ENCODE measurements at places on chromosomes 7 and 10. TPM values are rescaled to one million over a fixed set of nuclear protein-coding genes. Genes with fewer than 3 reads are reported as not detected.

Gene IDI2
- not detected for polyA plus RNA-seq

Gene FGFBP3
- polyA plus RNA-seq, result 0.81 TPM

DNA sequence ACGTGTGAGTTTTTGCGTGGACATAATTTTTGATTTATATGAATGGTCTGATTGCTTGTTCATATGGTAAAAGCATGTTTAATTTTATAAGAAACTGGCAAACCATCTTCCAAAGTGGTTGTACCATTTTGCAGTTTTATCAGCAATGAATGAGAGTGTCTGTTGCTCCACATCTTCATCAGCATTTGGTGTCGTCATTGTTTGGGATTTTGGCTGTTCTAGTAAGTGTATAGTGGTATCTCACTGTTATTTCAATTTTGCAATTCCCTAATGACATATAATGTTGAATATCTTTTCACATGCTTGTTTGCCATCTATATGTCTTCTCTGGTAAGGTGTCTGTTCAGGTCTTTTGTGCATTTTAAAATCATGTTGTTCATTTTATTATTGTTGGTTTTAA is 13.2 kb upstream of the PLCE1 start:
- no peaks in the 10 kb centered on the region for H3K27me3 ChIP-seq
- no peaks in the 10 kb centered on the region for H3K4me1 ChIP-seq
- no peak overlapping the region for H3K4me3 ChIP-seq
- no peak overlapping the region for H3K27ac ChIP-seq

DNA sequence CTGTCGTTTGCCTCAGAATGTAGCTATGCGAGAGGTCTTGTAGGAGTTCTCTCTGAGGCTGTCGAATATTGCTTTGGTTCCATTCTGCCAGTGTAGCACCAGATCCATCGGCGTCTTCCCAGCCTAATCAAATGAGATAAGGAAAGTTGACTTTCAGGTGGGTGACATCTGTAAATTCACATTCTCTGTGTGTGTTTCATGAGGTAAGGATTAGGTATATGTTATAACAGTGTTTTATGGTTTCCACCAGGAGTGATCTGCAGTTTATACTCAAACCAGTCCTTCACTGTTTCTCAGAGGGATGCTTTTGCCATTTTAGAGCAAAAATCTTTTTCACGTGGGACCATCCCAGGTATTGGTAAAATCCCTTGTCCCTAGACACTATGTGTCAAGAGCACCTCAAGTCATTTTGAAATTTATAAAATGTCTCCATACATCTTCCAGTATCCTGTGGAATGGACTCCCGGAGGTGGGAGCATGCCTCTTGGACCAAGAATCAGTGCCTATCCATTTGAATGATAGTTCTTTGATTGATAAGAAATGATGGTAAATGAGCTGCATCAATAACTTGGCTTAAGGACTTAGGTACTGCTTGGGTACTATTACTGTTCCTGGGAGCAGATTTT is 7.9 kb downstream of the ANKRD1 start:
- no peaks in the 10 kb centered on the region for H3K27me3 ChIP-seq
- peaks cover 7% of the 10 kb centered on the region for H3K4me1 ChIP-seq
- no peak overlapping the region for H3K4me3 ChIP-seq

DNA sequence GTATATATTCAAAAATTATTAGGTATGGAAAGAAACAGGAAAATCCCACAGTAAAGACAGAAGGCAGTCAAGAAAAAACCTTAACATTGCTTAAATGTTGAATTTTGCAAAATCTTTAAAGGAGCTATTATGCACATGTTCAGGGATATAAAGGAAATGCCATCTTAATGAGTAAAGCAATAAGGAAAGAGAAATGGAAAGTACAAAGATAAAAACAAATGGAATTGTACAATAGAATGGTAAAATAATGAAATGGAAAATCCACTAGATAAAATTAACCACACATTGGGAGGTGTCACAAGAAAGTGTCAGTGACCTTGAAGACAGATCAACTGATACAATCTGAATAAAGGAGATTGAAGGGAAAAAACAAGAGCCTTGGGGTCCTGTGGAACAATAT is 82.0 kb downstream of the KIF20B start:
- H3K36me3 ChIP-seq, result 0 out of 2 replicates have a peak, but pooled peaks cover 4% of the 10 kb centered on the region
- H3K4me1 ChIP-seq, result no peaks in the 10 kb centered on the region
- no peak overlapping the region for H3K27ac ChIP-seq
- DNase-seq, result no peak

DNA sequence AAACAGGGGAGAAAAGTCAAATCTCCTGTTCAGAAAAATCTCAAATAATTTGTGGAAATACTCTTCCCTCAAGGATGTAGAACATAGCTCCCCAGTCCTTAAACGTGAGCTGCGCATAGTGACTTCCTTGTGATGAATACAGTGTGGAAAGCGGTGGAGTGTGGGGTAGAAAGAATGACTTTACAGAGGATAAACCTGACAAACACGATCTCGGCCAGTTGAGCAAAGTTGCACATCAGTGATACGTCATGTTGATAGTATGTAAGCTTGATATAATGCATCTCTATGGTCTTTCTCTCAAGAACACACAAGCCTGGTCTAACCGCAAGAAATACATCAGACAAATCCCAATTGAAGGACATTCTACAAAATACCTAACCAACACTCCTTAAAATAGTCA is 32.0 kb upstream of the ZCCHC24 start:
- no peaks in the 10 kb centered on the region for H3K36me3 ChIP-seq
- H3K27ac ChIP-seq, result no peak overlapping the region
- peaks cover 2% of the 10 kb centered on the region for H3K4me1 ChIP-seq
- H3K4me3 ChIP-seq, result no peak overlapping the region
- DNase-seq, result no peak

DNA sequence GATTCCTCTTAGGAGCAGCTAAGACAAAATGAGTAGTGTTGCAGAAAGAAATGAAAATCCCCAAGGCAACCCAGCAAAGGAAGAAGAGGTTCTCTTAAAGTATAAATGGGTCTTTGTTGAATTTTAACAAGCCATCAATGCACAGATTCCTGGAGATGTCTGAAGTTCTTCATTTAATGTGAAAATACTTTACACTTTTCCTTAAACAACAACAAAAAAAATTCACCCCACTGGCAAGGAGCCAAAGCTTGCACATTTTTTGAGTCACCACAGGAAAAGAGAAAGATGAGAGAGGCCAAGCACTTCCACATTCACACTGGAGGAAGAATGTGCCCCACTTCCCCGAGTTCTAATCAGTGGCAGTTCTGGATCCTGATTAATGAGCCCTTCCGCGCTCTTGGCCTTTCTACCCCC is 286.4 kb upstream of the MEOX2 start:
- H3K4me1 ChIP-seq, result no peaks in the 10 kb centered on the region
- DNase-seq, result no peak
- H3K27ac ChIP-seq, result no peak overlapping the region
- H3K36me3 ChIP-seq, result no peaks in the 10 kb centered on the region
- no peaks in the 10 kb centered on the region for H3K27me3 ChIP-seq
- no peak overlapping the region for H3K4me3 ChIP-seq

DNA sequence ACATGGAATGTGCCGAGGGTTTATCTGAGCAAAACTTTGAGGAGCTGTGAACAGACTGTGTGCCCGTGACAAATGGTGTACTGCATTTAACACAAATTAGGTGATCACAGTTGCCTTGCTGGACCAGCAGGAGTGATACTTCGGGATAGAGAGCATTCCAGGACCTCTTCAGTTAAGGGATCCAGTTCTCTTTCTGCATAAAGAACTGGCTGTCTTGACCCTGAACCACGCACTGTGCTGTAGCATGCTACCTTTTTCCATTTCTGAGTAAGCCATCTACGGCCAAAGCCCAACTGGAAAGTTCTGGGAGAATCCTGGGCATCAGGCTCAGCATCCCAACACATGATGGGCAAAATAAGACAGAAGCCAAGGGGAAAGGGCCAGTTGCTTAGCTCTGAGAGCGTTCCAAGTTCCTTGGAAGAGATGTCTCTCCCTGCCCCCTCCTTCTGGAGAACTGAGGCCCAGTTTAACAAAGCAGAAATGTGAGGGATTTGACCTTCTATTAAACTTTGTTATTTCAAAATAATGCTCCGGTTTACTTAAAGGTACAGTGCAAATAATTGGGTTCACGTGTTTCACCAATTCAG is 37.9 kb upstream of the ADD3 start:
- DNase-seq, result no peak
- H3K27ac ChIP-seq, result no peak overlapping the region
- no peak overlapping the region for H3K4me3 ChIP-seq
- H3K36me3 ChIP-seq, result no peaks in the 10 kb centered on the region
- peaks cover 21% of the 10 kb centered on the region for H3K4me1 ChIP-seq
- no peaks in the 10 kb centered on the region for H3K27me3 ChIP-seq

- H3K36me3 ChIP-seq, result no peaks in the 10 kb centered on the region
- DNase-seq, result no peak
Observed at GRCh38 chr10:55330486-55330885, 529.5 kb upstream of the PCDH15 start.

- no peaks in the 10 kb centered on the region for H3K27me3 ChIP-seq
- no peaks in the 10 kb centered on the region for H3K4me1 ChIP-seq
- H3K36me3 ChIP-seq, result 0 out of 2 replicates have a peak, but pooled peaks cover 2% of the 10 kb centered on the region
- DNase-seq, result no peak
Observed at GRCh38 chr7:3436746-3437145, 135.7 kb downstream of the SDK1 start.

- DNase-seq, result no peak
- no peaks in the 10 kb centered on the region for H3K27me3 ChIP-seq
- H3K4me1 ChIP-seq, result peaks cover 2% of the 10 kb centered on the region
- H3K36me3 ChIP-seq, result no peaks in the 10 kb centered on the region
- H3K27ac ChIP-seq, result no peak overlapping the region
Observed at GRCh38 chr10:92916433-92916832, 68.1 kb downstream of the EXOC6 start.

DNA sequence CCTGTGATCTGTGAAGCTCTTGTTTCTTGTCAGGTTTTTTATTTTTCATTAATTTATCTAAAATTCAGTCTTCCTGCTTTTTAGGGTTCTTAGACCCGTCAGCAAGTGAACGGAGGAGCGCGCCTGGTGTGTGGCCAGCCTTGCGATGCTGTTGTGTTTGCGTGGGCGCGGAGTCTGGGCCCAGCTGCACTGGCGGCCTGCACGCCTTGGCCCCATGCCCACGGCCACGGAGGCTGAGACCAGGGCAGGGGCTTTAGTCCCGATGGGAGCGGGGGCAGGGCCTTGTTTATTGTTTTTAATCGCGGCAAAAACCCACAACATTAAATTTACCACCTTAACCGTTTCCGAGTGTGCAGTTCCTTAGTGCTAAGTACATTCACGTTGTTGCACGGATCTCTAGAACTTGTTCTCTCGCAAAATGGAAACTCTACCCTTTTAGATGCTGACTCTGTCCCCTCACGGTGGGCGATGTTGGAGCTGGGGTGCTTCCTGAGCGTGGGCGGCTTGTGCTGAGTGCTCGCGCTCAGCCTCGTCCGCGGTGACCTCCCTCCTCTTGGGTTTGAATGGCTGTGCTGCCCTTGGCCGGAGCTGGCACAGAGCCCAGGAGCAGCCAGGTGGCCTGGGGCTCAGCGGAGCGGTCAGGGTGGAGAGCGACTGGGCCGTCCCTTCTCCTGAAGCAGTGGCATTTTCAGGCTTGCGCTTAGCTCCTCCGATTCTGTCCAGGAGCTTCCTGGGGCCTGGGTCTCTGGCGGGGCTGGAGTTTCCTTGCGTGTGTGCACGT is 69.1 kb downstream of the INPP5A start:
- no peaks in the 10 kb centered on the region for H3K27me3 ChIP-seq
- H3K4me3 ChIP-seq, result no peak overlapping the region
- DNase-seq, result peak; percentile 96
- no peaks in the 10 kb centered on the region for H3K4me1 ChIP-seq

DNA sequence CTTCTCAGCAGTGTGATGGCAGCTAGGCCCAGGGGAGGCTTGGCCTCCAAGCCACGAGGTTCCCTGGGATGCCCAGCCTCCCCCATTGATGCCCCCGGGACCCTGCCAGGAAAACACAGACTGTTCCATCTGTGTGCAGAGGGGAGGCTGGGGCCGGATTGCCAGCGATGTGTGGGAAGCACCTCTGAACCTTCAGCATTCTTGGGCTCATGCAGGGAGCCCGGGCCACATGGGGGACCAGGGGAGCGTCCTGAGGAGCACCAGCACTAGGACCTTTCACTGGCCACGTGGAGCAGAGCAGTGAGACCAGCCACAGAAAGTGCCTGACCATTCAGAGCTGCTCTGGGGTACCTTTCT is 2.6 kb downstream of the IMPDH1 start:
- no peak overlapping the region for H3K4me3 ChIP-seq
- no peak overlapping the region for H3K27ac ChIP-seq
- H3K27me3 ChIP-seq, result no peaks in the 10 kb centered on the region
- DNase-seq, result peak; percentile 39
- H3K36me3 ChIP-seq, result peaks cover 5% of the 10 kb centered on the region
- H3K4me1 ChIP-seq, result peaks cover 36% of the 10 kb centered on the region

DNA sequence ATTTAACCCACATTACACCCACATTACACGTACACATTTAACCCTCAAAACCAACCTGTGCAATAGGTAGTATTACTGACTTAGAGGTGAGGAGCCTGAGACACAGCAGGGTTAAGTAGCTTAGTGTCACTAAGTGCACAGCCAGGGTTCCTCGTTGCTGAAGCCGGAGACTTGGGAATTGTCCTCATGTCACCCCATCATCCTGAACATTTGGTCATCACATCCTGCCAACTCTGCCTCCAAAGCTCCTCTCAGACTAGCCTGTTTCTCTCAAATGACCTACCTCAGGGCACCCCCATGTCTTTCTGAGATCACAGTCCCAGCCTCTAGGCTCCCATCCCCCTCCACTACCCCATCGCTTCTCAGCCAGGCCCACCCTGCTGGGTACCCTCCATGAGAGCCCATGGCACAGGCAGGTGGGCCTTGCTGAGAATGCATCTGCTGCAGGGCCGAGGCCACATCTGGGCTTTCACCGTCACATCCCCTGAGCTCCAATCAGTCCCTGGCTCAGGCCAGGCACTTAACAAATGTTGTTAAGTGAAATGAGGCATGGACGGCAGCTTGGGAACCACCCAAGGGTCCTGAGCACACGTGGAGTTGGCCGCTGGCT is 21.1 kb upstream of the PCBD1 start:
- H3K36me3 ChIP-seq, result no peaks in the 10 kb centered on the region
- H3K27me3 ChIP-seq, result no peaks in the 10 kb centered on the region
- H3K27ac ChIP-seq, result no peak overlapping the region
- DNase-seq, result peak; percentile 8
- peaks cover 7% of the 10 kb centered on the region for H3K4me1 ChIP-seq

DNA sequence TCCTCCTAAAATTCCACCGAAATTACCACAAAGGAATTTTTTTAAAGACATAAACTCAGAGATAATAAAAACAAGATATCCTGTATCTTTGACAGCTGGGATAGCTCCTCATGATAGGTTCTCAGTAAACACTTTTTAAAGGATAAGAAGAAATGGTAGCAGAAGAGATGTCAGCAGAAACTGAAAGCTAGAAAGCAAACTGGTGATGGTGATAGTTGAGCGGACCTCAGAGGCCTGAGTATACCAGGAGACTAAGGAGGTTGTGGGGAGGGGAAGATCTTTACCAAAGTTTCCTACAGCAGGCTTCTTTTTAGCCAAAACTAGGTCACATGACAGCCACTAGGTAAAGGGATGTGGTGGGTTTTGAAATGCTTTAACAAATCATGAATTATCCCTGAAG is 22.5 kb downstream of the PCGF5 start:
- no peak for DNase-seq
- no peaks in the 10 kb centered on the region for H3K36me3 ChIP-seq
- H3K4me1 ChIP-seq, result peaks cover 7% of the 10 kb centered on the region
- no peak overlapping the region for H3K27ac ChIP-seq

GRCh38 chr10:95517536-95518454 is 43.4 kb downstream of the SORBS1 start:
- no peak overlapping the region for H3K27ac ChIP-seq
- no peaks in the 10 kb centered on the region for H3K4me1 ChIP-seq
- DNase-seq, result no peak
- H3K36me3 ChIP-seq, result no peaks in the 10 kb centered on the region
- no peak overlapping the region for H3K4me3 ChIP-seq

- H3K4me3 ChIP-seq, result no peak overlapping the region
- no peak for DNase-seq
- no peaks in the 10 kb centered on the region for H3K27me3 ChIP-seq
- H3K4me1 ChIP-seq, result no peaks in the 10 kb centered on the region
Observed at GRCh38 chr7:37351716-37352115, 96.9 kb downstream of the ELMO1 start.

Data from SK-N-SH (cell line).